ENCODE measurements at places on chromosomes 3 and 15.

DNA sequence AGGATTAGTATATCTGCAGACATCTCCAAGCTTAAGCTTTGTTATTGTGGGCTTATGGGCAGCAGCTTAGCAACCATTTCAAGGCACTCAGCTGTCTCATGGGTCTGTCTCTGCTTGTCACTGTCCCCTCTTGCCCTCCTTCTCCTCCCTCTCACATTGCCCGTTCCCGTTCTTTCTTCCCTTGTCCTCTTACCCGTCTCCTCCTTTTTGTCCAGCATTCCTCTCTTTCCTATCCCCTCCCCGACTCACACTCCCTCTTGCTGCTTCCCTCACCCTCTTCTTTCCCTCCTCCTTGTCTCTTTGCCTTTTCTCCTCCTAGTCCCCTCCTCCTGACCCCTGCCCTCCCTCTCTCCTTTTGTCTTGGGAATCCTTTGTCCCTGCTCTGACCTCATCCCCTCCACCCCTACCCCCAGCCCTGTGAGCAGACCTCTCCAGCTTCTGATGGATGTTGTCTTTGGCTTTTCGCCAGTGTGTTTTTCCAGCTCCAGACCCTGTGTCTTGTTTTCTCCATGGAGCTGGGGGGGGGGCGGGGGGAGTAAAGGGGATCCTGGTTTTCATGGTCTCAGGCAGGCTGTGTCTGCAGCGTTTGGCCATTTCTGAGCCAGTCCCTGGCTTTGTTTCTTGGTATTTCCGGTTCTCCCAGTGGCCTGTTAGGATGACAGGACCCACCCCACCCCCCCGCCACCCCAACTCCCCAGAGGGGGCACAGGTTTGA lies 47.9 kb upstream of the TRAK1 start:
- no peak for DNase-seq

GRCh38 chr3:197787412-197787811 lies 3.6 kb upstream of the LRCH3 start:
- DNase-seq, result no peak

- no peak for DNase-seq
Observed at GRCh38 chr15:58573270-58573669, 141.5 kb downstream of the LIPC start.

GRCh38 chr3:57025237-57025636 lies 35.2 kb upstream of the SPATA12 start:
- DNase-seq, result no peak

DNA sequence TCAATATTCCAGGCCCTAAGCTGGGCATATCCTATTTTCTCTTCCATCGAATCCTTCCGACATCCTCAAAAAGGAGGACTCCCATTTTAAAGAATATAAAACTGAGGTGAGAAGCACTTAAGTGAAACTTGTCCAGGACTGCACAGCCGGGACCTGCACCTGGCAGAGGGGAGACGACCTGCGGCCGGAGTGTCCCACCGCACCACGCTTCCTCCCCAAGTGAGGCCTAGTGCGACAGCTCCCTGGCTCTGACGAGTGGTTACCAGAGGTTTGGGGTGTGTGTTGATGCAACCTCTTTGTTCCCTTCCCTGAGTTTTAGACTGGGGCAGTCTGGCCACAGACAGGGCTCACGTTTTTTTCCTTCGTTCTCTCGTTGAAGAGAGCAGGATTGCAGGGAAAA lies 24.9 kb upstream of the ATP2B2 start:
- no peak for DNase-seq

DNA sequence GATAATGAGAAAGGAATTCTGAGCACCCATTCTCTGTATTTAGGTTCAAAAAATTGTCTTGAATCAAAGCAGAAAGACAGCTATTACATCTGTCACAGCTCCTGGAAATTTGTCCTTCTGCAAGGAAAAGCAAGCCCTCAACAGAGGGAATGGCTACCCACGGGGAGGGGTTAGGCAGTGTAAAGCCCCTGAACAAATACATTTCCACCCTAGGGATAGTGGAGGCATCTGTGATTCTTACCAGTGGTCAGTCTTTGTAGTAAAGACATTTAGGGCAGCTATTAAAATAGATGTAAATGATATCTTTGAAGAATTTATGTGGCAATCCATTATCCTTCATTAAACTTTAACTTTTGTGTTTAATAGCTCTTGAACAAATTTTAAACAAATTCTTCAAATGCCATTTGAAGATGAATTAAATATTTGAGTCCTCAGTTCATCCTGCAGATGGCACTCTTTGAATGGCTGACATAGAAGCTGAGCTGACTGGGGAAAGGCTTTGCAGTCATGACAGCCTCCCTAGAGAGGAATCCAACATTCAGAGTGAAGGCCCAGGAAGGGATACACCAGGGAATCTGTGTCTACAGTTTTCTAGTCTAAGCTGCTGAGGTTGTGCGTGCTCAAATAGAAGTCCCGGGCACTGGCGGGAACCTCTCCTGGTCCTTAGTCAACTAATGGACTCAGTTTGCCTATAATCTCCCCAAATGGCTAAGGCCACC lies 359.7 kb upstream of the ROPN1 start:
- DNase-seq, result peak; percentile 21

DNA sequence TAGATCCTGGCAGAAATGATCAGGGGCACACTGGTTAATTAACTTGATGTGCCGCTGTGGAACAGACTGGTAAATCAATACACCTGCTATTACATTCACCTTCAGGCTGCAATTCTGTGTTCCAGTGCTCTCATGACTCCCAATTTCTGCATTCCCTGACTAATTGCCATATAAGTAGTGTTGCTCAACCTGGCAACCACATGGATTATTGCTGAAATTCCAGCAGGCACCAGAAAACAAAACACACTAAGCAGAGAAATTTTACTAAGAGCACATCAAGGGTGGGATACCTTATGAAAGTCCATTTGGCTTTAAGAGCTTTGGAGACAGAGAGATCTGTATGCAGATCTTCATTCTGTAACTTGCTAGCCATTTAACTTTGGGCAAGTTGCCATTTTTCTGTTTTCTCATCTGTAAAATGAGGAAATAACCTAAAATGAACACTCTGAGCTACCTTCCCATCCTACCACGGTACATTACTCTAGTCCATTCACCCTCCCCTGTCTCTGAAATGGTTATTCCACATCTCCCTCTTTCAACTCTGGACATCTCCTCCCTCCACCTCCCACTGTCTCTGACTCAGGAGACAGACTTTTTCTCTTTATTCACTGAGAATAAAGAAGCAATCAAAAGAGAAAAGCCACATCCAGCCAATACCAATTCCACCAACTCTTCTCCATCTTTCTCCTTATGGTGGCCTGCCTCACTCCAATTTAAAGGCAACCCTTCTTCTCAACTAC lies 54.6 kb downstream of the STAC start:
- no peak for DNase-seq

DNA sequence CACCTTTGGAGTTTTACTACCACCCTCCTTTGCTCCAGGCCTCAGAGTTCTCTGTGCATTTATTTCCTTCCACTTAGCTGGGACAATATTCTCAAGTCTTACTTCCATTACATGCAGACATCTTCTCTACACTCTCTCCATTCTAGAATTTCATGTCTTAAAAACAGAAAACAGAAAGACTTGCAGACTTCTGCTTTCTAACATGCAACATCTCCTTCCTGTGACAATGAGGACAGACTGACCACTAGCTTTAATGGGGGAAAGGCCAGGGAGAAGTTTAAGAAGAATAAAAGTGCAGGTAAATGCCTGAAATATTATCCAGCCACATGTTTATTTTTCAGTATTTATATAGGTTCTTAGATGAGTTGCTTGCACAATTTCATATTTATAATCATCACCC lies 17.1 kb upstream of the CSTA start:
- no peak for DNase-seq

GRCh38 chr15:81558056-81558455 lies 184.0 kb upstream of the TMC3 start:
- DNase-seq, result no peak

- no peak for DNase-seq
Observed at GRCh38 chr3:179276743-179277142, 25.8 kb upstream of the KCNMB3 start.

DNA sequence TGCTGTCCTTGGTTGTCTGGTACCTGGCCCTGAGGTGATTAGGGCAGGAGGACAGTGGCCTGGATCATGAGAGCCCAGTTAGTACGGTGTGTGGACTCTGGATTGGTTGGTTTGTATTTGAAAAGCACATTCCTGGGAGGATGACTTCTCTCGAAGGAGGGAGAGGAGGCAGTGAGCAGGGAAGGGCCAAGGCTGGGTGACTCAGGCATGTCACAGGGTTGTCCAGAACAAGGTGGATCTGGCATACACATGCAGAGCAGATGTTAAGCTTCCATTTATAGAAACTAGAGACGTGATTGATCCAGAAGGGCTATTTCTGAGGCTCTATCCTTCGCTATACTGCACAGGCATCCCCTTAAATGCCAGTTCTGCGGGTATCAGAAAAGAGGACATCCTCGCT lies 34.4 kb downstream of the FAM240A start:
- DNase-seq, result no peak

GRCh38 chr3:195066441-195066841 lies 204.5 kb downstream of the XXYLT1 start:
- DNase-seq, result no peak

DNA sequence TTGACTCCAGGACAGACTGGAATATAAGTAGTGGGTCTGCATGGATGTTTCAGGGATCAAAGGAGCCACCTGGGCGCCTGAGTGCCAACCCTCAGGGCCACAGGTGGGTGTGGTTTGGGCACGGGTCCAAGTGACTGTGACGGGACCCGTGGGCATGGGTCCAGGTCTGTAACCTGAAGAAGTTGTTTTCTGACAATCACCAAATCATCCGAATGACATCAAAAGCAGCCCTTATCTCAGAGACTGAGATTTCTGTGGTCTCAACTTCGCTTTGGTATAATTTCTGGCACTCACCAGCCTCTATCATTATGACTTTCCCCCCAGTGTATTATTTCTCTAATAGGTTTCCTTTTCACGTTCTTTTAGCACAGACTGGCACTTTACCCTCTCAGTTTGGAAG lies 24.4 kb downstream of the RLBP1 start:
- no peak for DNase-seq

DNA sequence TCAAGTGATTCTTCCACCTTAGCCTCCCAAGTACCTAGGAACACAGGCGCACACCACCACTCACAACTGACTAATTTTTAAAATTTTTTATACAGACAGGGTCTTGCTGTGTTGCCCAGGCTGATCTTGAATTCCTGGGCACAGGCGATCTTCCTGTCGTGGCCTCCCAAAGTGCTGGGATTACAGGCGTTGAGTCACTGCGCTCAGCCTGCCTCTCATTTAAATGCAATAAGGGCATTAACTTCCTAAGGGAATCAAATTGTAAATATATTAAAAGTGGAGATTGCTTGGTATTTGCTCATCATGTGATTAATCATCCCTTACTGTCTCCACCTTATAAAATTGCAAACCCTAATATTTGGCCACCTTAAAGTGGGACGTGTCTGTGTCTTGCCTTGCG lies 65.2 kb downstream of the PGPEP1L start:
- DNase-seq, result no peak

- DNase-seq, result no peak
Observed at GRCh38 chr3:134628884-134629283, 21.9 kb downstream of the KY start.

- DNase-seq, result no peak
Observed at GRCh38 chr3:55802816-55803215, 315.7 kb upstream of the WNT5A start.

GRCh38 chr15:38085114-38085513 lies 150.7 kb downstream of the TMCO5A start:
- no peak for DNase-seq

DNA sequence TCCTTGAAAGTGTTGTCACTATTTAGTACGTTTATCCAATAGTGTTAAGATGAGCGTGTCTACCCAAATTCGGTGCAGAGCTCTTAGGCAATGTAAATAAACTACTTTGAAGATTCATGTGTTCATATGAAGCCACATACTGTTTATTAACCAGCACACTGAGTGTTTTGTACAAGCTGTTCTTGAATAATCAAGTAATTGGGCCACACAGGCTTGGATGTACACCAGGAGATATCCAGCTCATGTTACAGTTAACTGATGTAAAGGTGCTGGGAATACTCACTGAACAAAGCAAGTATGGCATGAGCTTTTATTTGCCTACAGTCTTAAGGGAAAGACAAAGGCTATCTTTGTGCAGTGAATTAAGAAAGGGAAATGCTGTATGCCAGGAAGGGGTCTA lies 632 bp upstream of the DHX36 start:
- peak; percentile 74 for DNase-seq

DNA sequence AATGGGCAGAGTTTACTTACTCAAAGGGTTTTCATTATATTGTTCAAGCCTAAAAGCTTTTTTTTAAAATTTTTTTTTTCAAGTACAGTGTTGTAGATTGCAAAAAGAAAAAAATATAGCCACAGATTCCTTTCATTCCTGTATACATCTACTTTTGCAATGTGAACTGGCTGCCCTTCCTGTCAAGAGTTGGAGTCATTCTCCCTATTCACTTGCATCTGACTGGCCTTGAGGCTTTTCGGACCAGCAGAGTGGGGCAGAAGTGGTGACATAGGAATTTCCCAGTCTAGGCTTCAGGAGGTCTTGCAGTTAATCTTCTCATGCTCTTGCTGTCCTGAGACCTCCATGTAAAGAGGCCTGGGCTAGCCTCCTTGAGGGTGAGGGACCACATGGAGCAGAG lies 218.3 kb upstream of the CFAP20DC start:
- no peak for DNase-seq

GRCh38 chr3:115100806-115101205 lies 46.3 kb downstream of the ZBTB20 start:
- DNase-seq, result no peak

DNA sequence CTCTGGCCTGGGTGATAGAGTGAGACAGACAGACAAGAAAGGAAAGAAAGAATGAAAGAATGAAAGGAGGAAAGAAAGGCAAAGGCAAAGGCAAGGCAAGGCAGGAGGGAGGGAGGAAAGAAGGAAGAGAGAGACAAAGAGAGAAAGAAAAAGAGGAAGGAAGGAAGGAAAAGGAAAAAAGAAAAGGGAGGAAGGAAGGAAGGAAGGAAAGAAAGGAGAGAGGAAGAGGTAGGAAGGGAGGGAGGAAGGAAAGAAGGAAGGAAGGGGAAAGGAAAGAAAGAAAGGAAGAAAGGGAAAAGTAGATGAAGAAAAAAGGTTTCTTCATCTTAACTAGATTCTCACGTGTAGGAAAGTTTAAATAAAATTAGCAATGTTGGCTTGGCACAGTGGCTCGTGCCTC lies 142.2 kb downstream of the GREM1 start:
- no peak for DNase-seq
